ENCODE measurements at places on chromosomes 11 and 22.

- H3K4me3 ChIP-seq, result no peak overlapping the region
- peak; percentile 98 for DNase-seq
- H3K27ac ChIP-seq, result peak overlapping the region; percentile 95
- H3K4me1 ChIP-seq, result peaks cover 100% of the 10 kb centered on the region
- H3K36me3 ChIP-seq, result peaks cover 33% of the 10 kb centered on the region
- H3K27me3 ChIP-seq, result no peaks in the 10 kb centered on the region
These were observed 94.9 kb downstream of the ZBTB16 start for GRCh38 chr11:114154271-114155047.

DNA sequence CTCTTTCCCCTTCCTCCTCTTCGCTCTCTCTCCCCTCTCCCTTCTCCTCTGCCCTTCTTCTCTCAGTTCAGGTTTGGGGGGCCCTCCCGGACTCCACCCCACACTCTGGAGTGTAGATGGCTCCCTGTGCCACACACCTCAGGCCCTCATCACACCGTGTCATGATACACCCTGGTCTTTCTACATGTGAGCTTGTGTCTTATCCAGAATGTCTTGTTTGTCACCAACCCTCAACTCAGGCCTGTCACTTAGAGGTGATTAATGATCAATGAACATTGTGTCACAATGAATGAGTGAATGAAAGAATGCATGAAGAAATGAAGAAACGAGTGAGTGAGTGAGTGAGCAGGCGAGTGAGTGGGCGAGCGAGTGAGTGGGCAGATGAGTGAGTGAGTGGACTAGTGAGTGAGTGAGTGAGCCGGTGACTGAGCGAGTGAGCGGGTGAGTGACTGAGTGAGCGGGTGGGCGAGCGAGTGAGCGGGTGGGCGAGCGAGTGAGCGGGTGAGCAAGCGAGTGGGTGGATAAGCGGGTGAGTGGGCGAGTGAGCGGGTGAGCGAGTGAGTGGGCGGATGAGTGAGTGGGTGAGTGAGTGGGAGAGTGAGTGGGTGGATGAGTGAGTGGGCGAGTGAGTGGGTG is 33.8 kb downstream of the CAPN1 start:
- peaks cover 11% of the 10 kb centered on the region for H3K4me1 ChIP-seq
- H3K36me3 ChIP-seq, result peaks cover 15% of the 10 kb centered on the region
- no peak for DNase-seq
- no peak overlapping the region for H3K27ac ChIP-seq

- peaks cover 6% of the 10 kb centered on the region for H3K36me3 ChIP-seq
- H3K4me1 ChIP-seq, result no peaks in the 10 kb centered on the region
- H3K27ac ChIP-seq, result no peak overlapping the region
- no peak for DNase-seq
- no peak overlapping the region for H3K4me3 ChIP-seq
These were observed 45.6 kb downstream of the IGSF9B start for GRCh38 chr11:133911171-133911570.

DNA sequence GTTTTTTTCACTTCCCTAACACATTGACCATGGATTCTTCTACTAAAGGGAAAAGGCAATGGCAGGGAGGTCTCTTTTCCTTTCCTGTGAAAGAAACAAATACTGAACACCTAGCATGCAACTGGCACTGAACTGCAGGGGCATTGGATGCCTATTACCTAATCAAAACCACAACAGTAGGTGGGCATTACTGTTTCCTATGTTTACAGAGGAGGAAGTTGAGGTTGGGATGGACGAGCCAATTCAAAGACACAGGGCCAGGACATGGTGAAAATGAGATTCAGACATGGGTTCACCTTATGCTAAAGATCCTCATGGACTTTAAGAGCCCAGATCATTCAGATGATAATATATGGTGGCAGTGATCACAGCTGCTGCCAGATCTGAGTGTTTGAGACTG is 407.0 kb downstream of the MIAT start:
- H3K27me3 ChIP-seq, result no peaks in the 10 kb centered on the region
- H3K27ac ChIP-seq, result no peak overlapping the region
- no peaks in the 10 kb centered on the region for H3K4me1 ChIP-seq
- DNase-seq, result no peak

GRCh38 chr11:33291004-33291777 is 34.0 kb downstream of the HIPK3 start:
- no peak overlapping the region for H3K4me3 ChIP-seq
- peak overlapping the region; percentile 1 for H3K27ac ChIP-seq
- H3K27me3 ChIP-seq, result no peaks in the 10 kb centered on the region

DNA sequence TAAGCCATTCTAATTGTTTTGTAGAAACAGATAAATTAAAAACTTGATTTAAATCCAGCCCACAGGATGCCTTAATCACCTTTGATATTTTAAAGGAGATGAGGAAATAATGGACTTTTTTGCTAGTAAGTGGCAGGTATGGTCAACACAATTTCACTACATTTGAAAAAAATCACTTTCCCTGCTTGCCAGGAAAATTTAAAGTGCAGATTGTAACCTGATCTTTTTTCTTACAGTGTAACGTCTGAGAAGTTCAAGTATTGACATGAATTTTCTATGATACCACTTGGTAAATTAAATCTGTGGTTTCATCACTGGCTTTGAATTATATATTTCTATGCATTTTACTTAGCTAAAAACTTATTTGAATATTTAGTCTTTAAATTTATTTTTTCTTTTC is 65.3 kb downstream of the ARHGEF12 start:
- no peak overlapping the region for H3K4me3 ChIP-seq
- DNase-seq, result no peak
- no peak overlapping the region for H3K27ac ChIP-seq
- peaks cover 32% of the 10 kb centered on the region for H3K4me1 ChIP-seq

DNA sequence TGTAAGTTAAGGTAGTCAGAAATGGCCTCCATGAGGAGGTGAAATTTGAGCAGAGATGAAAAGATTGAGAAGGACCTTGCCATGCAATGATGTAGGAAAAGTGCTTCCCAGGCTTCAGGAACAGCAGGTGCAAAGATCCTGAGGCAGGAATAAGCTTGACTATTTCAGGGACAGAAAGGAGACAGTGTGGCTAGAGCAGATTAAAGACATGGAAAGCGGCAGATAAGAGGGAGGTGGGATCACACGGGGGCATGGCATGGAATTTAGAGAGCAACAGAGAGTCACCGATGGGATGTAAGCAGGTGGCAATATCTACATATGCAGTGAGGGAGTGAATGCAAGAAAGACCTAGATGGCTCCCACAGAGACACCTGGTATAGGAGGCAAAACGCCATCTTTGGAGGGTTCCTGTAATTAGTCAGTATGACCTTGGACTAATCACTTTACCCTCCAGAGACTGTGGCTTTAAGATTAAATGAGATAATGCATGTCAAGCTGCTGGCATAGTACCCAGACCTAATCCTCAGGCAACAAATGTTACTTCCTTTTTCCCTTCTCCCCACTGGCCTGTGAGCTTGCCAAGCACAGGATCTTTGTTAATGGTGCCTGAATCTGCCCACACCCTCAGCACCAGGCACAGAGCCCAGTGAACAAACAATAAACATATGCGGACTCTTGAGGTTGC is 24.6 kb upstream of the ACER3 start:
- H3K27me3 ChIP-seq, result no peaks in the 10 kb centered on the region
- H3K27ac ChIP-seq, result no peak overlapping the region
- H3K4me1 ChIP-seq, result peaks cover 43% of the 10 kb centered on the region
- no peak overlapping the region for H3K4me3 ChIP-seq

- peak overlapping the region; percentile 92 for H3K4me3 ChIP-seq
- no peaks in the 10 kb centered on the region for H3K27me3 ChIP-seq
- no peak for DNase-seq
- H3K36me3 ChIP-seq, result no peaks in the 10 kb centered on the region
These were observed 850 bp upstream of the MIF start for GRCh38 chr22:23893121-23893944.

GRCh38 chr11:76972051-76972450 is 62.1 kb upstream of the B3GNT6 start:
- H3K27ac ChIP-seq, result no peak overlapping the region
- H3K36me3 ChIP-seq, result no peaks in the 10 kb centered on the region
- no peak overlapping the region for H3K4me3 ChIP-seq
- DNase-seq, result no peak

DNA sequence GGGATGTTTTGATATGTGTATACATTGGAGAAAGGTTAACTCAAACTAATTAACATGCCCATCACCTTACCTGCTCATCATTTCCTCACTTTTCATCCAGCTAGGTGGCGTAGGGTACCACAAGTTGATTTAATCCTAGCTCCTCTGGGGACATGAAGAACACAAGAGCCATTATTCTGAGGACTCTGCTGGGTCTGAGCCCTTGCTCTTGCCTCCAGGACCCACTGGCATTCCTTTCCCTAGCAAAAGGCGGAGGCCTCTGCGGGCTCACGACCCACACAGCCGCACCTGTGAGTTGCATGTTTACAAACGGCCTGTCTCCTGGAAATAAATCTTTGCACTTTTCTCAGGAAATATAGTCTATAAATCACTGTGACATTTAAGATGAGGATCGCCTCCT is 871.9 kb downstream of the TBC1D22A start:
- H3K4me3 ChIP-seq, result no peak overlapping the region
- H3K27ac ChIP-seq, result no peak overlapping the region
- H3K36me3 ChIP-seq, result no peaks in the 10 kb centered on the region
- H3K27me3 ChIP-seq, result no peaks in the 10 kb centered on the region
- no peaks in the 10 kb centered on the region for H3K4me1 ChIP-seq

GRCh38 chr22:42934338-42934737 is 77.3 kb upstream of the ARFGAP3 start:
- H3K27ac ChIP-seq, result peak overlapping the region; percentile 85
- DNase-seq, result no peak
- no peaks in the 10 kb centered on the region for H3K27me3 ChIP-seq
- no peaks in the 10 kb centered on the region for H3K36me3 ChIP-seq

GRCh38 chr22:30245181-30245984 is 1.2 kb downstream of the LIF start:
- peaks cover 56% of the 10 kb centered on the region for H3K4me1 ChIP-seq
- H3K36me3 ChIP-seq, result no peaks in the 10 kb centered on the region
- DNase-seq, result no peak
- H3K27ac ChIP-seq, result peak overlapping the region; percentile 57

- H3K4me3 ChIP-seq, result no peak overlapping the region
- H3K27ac ChIP-seq, result no peak overlapping the region
- no peaks in the 10 kb centered on the region for H3K27me3 ChIP-seq
- H3K36me3 ChIP-seq, result peaks cover 83% of the 10 kb centered on the region
- no peaks in the 10 kb centered on the region for H3K4me1 ChIP-seq
These were observed 33.6 kb downstream of the OSBP start for GRCh38 chr11:59582006-59582405.

- DNase-seq, result no peak
- H3K27ac ChIP-seq, result peak overlapping the region; percentile 100
- H3K4me3 ChIP-seq, result peak overlapping the region; percentile 100
- H3K27me3 ChIP-seq, result no peaks in the 10 kb centered on the region
These were observed 966 bp downstream of the AHNAK start for GRCh38 chr11:62545437-62546243.

GRCh38 chr11:1843098-1843473 is 4.3 kb downstream of the TNNI2 start:
- H3K27me3 ChIP-seq, result no peaks in the 10 kb centered on the region
- no peak overlapping the region for H3K4me3 ChIP-seq
- H3K36me3 ChIP-seq, result no peaks in the 10 kb centered on the region
- no peak for DNase-seq
- no peak overlapping the region for H3K27ac ChIP-seq
- H3K4me1 ChIP-seq, result peaks cover 18% of the 10 kb centered on the region

- no peaks in the 10 kb centered on the region for H3K4me1 ChIP-seq
- H3K36me3 ChIP-seq, result no peaks in the 10 kb centered on the region
- H3K27ac ChIP-seq, result no peak overlapping the region
- H3K27me3 ChIP-seq, result no peaks in the 10 kb centered on the region
- DNase-seq, result no peak
- H3K4me3 ChIP-seq, result no peak overlapping the region
These were observed 162.8 kb upstream of the TMEM45B start for GRCh38 chr11:129652835-129653234.

- no peak overlapping the region for H3K27ac ChIP-seq
- H3K4me1 ChIP-seq, result peaks cover 38% of the 10 kb centered on the region
- no peak for DNase-seq
- H3K27me3 ChIP-seq, result no peaks in the 10 kb centered on the region
These were observed 4.2 kb downstream of the TCN2 start for GRCh38 chr22:30611197-30611596.

GRCh38 chr11:64970731-64971151 is 1.2 kb downstream of the MAJIN start:
- H3K4me1 ChIP-seq, result peaks cover 10% of the 10 kb centered on the region
- H3K4me3 ChIP-seq, result no peak overlapping the region

- H3K4me3 ChIP-seq, result no peak overlapping the region
- no peaks in the 10 kb centered on the region for H3K27me3 ChIP-seq
- no peaks in the 10 kb centered on the region for H3K36me3 ChIP-seq
- no peak overlapping the region for H3K27ac ChIP-seq
- H3K4me1 ChIP-seq, result no peaks in the 10 kb centered on the region
These were observed 227.6 kb upstream of the CARD18 start for GRCh38 chr11:105367129-105367528.

DNA sequence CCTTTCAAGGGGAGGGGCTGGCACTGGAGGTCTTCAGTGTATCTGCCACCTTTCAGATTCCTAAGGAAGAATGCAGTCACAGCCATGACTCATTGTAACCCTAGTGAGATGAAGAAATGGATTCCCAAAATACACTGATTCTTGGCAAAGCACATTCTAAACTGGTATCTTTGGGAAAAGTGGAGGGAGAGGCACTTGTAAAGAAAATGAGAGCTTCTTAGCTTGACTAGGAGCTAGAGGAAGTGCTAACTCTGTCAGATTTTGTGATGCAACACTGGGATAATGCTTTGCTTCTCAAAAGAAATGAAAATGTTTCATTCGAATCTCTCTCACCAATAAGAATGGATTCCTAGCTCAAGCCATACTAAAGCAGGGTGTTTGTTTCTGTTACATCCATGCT is 14.3 kb downstream of the NRIP3 start:
- no peak overlapping the region for H3K4me3 ChIP-seq
- H3K4me1 ChIP-seq, result no peaks in the 10 kb centered on the region
- H3K27me3 ChIP-seq, result no peaks in the 10 kb centered on the region

DNA sequence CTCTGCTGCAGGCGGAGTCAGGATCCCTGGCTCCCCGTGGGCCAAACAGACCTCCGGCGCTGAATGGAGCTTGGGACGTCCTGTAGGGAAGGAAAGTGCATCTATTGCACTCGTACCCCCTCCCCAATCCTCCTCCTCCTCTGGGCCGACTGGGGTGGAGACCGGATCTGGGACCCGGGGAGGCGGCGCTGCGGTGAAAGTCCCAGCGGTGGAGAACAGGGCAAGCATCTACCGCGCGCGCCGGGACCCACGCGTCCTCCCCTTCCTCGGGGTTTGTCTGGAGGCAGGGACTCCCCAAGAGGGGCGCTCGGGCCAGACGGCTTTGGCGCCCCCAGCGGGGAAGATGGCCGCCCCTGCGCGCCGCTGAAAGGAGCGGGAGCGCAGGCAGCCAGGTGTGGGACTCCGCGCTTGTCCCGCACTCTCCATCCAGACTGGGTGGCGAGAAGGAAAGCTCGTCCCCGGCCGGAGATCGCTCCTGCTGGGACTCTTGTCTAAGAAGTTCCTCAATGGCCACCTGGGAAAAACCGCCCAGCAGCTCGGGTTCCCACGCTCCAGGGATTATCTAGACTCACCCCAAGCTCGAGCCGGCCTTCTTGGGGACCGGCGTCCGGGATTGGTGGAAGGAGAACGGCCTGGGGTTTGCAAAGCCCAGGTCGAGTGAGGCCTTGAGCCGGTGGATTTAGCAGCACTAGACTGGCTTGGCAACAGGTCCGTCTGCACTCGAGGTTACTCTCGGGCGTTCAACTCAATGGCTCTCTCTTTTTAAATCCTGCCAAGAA is 718 bp downstream of the FADS2 start:
- no peaks in the 10 kb centered on the region for H3K27me3 ChIP-seq
- H3K36me3 ChIP-seq, result no peaks in the 10 kb centered on the region
- peak overlapping the region; percentile 65 for H3K4me3 ChIP-seq
- H3K4me1 ChIP-seq, result peaks cover 49% of the 10 kb centered on the region

Measured in vagina (tissue), 2 donors.